ENCODE measurements at places on chromosomes 4 and X. TPM values are rescaled to one million over a fixed set of nuclear protein-coding genes. Genes with fewer than 3 reads are reported as not detected.

GLOD5 gene
- total RNA-seq: not detected

ASMT gene
- total RNA-seq: not detected

CFP gene
- total RNA-seq: 25.9 TPM

EVC2 gene
- total RNA-seq: 0.56 TPM

SAT1 gene
- total RNA-seq: 89.7 TPM

CORIN gene
- not detected for total RNA-seq

CTSO gene
- total RNA-seq: 6.2 TPM

GRK4 gene
- 2.5 TPM for total RNA-seq

PRKX gene
- total RNA-seq: 62.7 TPM

XPNPEP2 gene
- 1.3 TPM for total RNA-seq

CCNG2 gene
- total RNA-seq: 31.5 TPM
